ENCODE measurements at places on chromosomes 7 and 10.

DNA sequence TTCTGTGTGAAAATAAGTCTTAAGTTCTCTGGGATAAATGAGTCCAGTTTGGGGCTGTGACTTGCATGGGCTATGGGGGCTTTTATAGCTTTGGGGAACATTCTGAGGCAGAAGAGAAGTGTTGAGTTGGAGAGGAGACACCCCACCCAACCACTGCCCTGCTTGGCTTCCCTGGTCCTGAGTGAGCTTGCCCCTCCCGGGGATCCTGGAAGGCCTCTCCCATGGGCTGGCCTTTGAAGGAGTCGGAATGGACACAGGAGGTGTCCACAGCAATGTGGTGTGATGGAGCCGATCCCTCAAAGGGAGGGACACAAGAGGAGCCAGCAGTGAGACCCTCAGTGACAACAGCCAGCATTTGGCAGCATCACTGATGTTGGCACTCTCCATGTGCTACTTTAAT is 89.8 kb downstream of the GLRX3 start:
- DNase-seq: no peak

- no peak for DNase-seq
Measured at GRCh38 chr10:93386631-93387369, 95.3 kb downstream of the MYOF start.

- DNase-seq: no peak
Measured at GRCh38 chr7:105775580-105775979, 100.8 kb downstream of the ATXN7L1 start.

DNA sequence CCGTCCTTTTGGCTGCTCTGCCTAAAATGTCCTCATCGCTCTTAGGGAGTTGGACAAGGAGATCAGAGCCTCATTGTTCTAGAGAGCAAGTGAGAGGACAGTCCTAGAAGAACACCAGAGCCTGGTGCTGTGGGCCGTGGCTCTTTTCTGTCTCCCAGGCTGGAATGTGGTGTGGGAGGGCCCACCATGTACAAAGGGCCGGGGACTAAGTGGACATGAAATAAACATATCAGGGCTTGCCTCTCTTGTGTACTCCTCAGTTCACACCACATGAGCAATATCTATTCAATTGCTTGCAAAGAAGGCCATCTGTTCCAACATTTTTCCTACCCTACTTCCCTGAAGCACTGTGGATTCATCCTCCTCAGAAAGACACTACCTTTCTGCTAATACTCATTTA is 510.4 kb downstream of the SUGCT start:
- DNase-seq: no peak

- DNase-seq: no peak
Measured at GRCh38 chr7:26278770-26279169, 12.9 kb upstream of the SNX10 start.

GRCh38 chr7:150450491-150451001 is at the start of gene GIMAP8:
GIMAP8 (plus strand) TSS chr7:150450630; CDS start chr7:150466699, 16,069 bp downstream.
- DNase-seq: no peak

GRCh38 chr10:46029461-46030030 is 877 bp downstream of the NCOA4 start:
- no peak for DNase-seq

All from memory B cell (primary cell).